Activated CD4-positive, alpha-beta T cell treated with anti-CD3 and anti-CD28 coated beads, Interleukin-2, amount 50 U/mL, for 24 hours (primary cell): ENCODE measurements at places on chromosomes 2 and 18.

DNA sequence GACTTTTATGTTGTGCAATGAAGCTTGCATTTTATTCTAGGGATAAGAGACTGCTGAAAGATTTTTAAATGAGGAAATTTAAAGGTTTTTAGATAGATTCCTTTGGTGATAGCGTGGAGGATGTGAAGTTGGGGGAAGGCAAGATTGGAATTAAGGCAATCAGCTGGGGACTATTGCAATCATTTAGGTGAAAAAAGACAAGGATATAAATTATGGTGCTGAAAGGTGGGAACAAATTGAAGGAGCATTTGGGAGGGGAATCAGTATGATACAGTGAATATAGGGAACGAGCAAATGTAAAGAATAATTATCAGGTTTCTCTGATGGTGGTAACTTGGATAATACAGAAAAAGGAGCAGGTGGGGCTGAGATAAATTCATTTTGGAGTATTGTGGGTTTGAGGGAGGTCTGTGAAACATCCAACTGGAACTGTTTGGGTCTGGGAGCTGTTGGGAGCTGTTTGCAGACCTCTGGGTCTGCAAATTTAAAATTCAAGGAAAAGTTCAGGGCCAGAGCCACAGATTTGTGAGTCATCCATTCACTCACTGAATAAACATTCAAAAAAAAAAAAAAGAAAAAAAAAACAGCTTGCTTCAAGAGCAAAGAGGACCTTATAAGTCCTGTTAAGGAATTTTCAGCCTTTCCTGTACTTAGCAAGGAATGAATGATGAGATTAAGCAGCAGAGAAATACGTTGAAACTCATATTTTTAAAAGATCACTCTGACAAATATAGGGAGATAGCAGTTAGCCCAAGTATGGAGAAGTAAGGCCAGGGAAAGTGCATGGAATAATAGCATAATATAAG, 257.5 kb upstream of the FN1 start:
- DNase-seq = no peak

DNA sequence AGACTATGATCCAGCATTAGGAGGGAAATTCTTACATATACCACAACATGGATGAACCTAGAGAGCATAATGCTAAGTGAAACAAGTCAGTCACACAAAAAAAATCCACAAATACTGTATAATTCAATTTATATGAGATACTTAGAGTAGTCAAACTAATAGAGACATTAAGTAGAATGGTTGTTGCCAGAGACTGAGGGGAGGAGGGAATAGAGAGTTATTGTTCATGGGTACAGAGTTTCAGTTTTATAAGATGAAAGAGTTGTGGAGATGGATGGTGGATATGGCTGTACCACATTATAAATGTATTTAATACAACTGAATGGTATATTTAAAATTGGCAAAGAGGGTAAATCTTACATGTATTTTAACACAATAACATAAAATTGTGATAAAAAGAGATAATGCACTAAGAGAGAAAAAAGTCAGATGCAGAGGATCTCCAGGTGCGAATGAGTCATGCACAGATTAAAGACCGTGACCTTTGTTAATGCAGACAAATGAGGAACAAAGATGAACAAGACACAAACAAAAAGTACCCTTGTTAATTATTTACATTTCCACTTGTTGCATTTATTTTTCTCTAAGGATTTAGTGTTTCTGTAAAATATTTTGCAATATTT, 541.7 kb upstream of the MEX3C start:
- no peak for DNase-seq

DNA sequence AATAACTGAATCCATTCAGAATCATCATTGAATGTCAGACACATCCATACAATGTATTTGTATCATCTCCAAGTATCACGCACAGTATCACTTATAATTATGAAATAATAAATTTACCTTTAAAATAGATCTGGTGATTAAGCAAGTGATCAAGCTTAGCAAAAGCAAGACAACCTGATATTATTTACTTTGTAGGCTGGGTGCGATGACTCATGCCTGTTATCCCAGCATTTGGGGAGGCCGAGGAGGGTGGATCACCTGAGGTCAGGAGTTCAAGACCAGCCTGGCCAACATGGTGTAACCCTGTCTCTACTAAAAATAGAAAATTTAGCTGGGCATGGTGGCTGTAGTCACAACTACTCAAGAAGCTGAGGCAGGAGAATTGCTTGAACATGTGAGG, 421.0 kb upstream of the NETO1 start:
- DNase-seq = no peak

DNA sequence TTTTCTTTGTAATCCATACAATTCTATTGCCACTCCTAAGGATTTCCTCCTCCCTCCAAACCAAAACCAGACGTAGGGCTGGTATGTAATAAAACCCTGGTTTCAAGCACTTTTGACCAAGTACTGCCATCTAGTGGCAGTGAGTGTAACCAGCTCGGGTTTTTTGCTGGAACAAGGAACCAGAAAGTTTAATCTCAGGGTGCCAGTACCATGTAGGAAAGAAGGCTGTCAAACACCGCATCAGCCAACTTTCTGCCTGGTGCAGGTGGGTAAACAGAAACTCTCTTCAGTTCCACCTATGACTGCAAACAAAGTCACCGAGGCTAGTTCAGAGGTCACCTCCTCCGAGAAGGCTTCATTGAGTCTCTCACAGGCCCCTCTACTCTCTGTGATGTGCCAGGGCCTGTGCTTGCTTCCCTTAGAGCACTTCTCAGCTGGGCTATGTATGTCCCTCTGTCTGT, 10.2 kb upstream of the THNSL2 start:
- DNase-seq = peak; percentile 26

- DNase-seq = no peak
Observed at GRCh38 chr2:37449761-37450296, 105.4 kb downstream of the QPCT start.

DNA sequence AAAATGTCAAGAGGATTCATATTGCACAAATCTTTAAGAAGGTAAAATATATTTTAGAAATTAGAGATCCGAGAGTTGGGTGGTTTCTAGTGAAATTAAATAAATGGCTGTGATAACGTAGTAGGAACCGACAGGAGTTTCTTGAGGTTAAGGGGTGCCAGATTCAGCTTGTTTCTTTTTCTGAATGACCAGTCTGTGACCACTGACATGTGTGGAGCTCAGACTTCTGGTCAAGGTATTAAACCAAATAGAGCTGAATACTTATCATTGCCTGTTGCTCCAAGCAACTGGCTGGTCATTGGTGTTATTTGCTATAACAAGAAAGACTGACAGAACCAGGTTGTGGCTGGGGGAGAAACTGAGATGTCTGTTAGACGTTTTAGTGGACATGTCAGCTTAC, 408.2 kb upstream of the HS6ST1 start:
- DNase-seq = no peak

- DNase-seq = no peak
Observed at GRCh38 chr2:62824388-62824787, 118.9 kb downstream of the EHBP1 start.

GRCh38 chr2:173457366-173457765, 102.7 kb downstream of the CDCA7 start:
- no peak for DNase-seq

DNA sequence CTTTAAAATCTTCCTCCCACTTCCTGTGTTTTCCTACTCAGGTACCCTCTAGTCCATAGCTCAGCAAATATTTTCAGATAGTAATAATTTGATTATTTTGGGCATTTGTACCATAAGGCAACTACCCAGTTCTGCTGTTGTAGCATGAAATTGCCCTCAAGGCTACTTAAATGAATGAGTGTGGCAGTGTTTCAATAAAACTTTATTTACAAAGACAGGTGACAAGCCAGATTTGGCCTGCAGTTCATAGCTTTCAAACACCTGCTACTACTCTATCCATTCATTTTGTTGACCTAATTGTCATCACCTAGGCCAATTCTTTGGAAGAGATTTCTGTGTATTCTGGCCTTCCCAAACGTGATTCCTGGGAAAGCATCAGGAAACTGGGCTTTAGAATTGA, 28.9 kb downstream of the NYAP2 start:
- DNase-seq = no peak

GRCh38 chr2:35447215-35447614, 908.4 kb upstream of the CRIM1 start:
- no peak for DNase-seq

GRCh38 chr18:5885361-5885760, 10.0 kb downstream of the TMEM200C start:
- no peak for DNase-seq

DNA sequence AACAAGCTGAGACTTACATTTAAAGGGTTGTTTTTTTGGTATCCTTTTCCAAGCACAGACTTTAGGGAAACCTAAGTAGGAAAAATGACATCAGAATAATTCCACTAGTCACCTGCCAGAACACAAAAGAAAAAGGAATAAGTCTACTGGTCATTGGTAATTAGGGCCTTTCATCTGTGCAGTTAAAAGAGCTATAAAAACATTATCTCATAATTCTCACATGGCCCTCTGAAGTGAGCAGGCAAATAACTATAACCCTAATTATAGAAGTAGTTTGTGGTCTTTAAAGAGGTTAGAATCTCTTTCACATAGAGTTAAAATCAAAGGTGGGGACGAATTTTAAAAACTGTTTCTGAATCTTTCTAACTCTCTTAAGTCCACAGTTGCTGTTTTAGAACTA, 111.1 kb upstream of the B3GNT2 start:
- DNase-seq = no peak

DNA sequence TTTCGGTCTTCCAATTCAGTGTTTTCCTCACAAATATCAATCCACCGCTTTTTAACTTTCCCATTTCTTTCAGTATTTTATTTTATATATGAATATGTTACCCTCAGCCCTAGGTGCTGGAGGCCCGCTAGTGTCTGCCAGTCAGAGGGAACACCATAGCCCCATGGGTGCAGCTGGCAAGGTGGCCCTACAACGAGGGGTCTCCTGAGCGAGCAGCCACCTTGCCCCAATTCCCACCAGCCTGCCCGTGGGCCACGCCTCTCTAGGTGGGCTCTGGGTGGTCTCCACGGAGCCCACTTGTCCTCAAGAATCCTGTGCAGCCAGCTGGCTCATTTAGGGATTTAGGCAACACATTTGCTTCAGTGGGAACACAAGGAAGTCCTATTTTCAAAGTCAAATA, 72.5 kb upstream of the RGPD5 start:
- no peak for DNase-seq

DNA sequence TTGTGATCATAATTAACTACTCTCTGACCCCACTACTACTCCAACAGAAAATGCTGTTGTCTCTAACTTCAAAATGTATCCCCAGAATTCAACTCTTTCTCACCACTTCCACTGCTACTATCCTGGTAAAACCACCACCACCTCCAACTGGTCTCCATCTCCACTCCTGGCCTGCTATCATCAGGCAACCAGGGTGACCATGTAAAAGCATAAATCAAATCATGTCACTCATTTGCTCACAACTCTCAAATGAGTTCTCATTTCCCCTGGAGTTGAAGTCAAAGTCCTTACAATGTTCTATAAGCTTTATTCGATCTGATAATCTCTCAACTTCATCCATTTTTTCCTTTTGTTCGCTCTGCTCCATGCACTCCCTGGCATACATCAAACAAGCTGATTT, 24.6 kb downstream of the CUL3 start:
- DNase-seq = no peak

DNA sequence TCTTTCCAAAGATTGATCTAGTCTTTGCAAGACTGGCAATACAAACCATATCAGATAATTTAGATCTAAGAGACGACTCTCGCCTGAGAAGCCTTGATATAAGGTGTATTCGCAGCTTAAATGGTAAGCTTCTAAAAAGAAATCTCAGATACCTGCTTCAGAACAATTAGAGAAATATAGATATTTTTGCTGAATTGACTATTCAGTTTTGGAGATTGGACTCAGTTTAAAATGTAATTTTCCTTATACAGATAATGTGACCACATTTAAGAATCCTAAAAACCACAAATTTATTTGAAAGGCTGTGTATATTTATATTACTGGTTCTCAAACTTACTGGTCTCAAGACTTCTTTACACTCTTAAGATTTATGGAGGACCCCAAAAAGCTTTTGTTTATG, 15.4 kb downstream of the PAPOLG start:
- no peak for DNase-seq

DNA sequence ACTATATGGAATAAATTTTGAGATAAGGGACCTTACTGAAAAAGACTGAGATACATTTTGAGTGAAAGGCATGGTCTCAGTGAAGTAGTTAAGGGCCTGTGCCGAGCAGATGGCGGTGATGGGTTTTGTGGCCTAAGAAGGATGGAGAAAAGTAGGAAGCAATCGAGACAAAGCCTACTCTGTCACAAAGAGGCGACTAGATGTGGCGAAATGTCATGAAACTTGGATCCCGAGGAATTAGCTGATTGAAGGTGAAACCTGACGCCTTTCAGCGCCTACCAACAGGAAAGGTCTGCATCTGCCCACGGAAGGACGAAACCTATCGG, 558 bp upstream of the CEP192 start:
- no peak for DNase-seq

- no peak for DNase-seq
Observed at GRCh38 chr18:62914871-62915392, 199.6 kb downstream of the PHLPP1 start.

GRCh38 chr2:222290736-222291484, 7.9 kb downstream of the PAX3 start:
- DNase-seq = no peak

DNA sequence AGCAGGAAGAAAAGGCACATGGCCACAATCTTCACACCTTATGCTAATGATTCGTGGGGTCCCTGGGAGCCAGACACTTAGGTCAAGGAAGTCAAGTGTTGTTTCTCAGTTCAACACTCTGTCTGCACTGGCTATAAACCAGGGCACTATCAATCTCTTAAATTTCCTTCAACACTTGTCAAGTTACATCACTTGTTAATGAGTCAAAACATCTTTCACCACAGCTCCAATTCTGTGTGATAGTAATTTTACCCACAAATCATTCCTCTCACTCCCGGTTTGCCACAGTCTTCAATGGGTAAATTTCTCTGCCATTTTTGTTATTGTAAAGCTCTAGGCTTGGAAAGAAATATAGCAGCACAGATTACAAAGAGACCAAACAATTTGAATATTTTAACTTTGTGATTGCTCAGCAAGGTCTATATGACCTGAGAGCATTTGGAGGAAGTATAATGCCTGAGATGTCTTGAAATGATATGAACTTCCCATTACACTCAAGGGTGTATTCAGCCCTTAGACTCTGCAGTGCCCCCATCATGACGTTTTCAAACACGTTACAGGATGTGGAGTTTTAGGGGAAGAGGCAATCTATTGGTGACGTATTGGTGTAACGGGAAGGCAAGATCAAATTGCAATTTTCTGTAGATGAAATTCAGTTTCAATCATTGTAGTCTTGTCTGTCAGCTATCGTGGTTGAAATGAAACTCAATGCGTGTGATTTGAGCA, 78.7 kb downstream of the ICOS start:
- no peak for DNase-seq

GRCh38 chr2:78546843-78547242, 478.7 kb upstream of the REG3G start:
- no peak for DNase-seq

DNA sequence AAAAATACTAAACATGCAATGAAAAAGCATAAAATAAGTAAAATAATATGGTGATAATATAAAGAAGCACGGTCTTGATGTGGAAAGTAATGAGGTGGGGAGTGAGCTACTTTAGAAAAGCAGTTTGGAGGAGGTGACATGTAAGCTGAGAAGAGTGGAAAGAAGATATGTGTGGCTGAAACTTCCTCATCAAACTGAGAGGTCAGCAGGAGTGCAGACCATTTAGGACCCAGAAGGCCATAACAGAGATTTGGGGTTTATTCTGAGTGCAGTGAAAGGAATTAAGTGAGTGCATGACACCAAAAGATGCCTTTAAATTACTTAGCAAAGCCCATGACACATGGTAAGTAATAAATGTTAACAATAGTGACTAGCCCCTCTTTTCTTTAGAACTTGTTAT, 24.4 kb upstream of the TMEM182 start:
- no peak for DNase-seq
